CD4-positive, alpha-beta T cell treated with Interleukin-10 for 1 hour (primary cell): ENCODE measurements at places on chromosomes 12 and 14.

GRCh38 chr14:100899884-100900771 is 3.4 kb downstream of the RTL1 start:
- no peak for DNase-seq

DNA sequence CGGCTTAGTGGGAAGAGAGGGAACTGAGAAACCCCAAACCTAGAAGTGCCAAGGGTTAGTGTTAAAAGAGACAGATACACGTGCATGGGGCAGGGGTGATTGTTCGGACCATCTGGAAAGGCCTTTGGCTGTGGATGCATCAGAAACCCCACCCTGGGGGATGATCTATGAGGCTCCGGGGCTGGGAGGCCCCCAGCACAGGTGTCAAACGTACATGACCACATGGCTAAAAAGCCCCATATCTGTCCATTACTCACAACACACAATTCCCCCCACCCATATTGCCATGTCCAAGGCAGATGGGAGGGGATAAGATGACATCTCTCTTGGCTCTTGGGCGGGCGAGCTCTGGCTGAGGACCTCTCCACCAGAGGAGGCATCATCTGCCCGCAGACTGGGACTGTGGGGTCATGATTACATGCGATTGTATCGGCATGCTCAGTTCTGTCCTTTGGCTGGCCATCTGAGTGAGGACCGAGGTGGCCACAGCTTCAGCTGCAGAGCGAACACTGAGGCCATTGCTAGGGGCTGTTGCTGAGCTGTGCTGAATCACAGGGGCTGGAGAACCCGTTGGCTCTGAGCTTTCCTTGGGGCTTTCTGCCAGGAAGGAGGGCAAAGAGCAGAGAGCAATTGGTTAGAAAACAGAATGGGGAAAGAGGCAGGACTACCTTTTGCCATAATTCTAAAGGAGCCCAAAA is 9.6 kb upstream of the NPFF start:
- no peak for DNase-seq

GRCh38 chr14:105862581-105863239 is 336.3 kb downstream of the TMEM121 start:
- DNase-seq, result no peak

GRCh38 chr12:85509857-85510256 is 229.8 kb downstream of the ALX1 start:
- no peak for DNase-seq
